Sciatic nerve (tissue), 2 donors: ENCODE measurements at places on chromosomes 3 and 15. TPM values are rescaled to one million over a fixed set of nuclear protein-coding genes. Genes with fewer than 3 reads are reported as not detected.

DNA sequence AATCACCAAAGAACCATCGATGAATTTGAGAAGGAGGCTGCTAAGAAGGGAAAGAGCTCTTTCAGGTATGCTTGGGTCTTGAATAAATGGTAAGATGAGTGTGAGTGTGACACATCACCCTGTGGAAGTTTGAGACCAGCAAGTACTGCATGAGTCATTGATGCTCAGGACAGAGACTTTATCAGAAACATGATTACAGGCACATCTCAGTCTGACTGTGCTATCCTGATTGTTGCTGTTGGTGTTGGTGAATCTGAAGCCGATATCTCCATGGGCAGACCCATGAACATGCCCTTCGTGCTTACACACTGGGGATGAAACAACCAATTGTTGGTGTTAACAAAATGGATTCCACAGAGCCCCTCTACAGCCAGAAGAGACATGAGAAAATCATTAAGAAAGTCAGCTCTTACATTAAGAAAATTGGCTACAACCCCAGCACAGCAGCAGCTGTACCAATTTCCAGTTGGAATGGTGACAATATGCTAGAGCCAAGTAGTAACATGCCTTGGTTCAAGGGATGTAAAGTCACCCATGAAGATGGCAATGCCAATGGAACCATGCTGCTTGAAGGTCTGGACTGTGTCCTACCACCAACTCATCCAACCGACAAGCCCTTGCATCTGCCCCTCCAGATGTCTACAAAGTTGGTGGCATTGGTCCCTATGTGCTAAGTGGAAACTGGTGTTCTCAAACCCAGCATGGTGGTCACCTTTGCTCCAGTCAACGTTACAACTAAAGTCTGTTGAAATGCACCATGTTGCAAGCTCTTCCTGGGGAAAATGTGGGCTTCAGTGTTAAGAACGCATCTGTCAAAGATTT is 20.5 kb downstream of the TM4SF4 start:
- DNase-seq: no peak

GRCh38 chr3:142863930-142864920 is 24.7 kb downstream of the PCOLCE2 start:
- no peak for DNase-seq

NRROS gene
- total RNA-seq: 10.0 TPM

DNA sequence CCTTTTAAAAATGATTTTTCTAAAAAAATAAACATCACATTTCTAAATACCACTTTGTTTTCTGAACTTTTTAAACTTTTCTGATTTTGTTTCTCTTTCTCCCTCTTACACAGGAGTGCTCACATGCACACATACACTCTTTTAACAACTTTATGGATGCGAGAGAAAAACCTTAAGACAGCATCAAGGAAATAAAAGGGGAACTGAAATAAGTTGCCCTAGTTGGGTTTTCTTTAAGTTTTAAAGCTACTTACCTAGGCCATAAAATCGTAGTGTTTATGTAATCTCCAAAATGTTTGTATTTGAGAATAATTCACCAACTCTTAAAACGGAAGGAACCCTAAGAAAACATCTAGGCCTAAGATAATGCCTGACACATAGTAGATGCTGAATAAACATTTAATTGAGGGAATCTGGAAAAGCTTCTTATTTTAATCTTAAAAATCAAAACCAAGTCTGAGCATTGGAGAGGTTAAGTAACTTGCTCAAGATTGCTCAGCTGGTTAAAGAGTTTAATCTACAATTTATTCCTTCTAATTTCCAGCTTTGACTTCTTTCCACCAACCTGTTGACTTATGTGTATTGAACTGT is 1.2 kb upstream of the BBX start:
- DNase-seq: no peak

DNA sequence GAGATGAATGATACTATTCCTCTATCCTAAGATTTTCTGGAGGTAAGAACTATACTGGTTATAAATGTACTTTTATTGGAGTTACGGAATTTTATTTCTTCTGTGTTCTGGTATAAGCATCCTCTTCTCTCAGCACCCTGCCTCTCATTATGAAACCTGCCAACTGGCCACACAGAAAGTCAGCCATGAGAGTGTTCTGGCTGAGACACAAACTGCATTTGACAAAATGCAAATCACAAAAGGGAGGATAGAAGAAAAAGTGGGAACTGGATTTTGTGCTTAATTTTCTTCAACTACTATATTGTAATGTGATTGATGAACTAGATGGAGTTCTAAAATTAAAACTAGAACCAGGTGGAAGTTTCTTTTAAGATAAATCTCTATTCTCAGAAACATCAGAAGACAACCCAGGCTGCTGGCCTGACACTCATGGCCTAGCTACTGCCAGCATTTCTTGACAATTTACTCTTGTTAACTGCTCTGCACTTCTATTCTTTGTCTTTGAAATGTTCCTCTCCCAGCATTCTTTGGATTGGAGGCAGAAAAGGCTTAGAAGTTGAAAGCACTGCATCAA is 143.1 kb downstream of the WDR76 start:
- DNase-seq: no peak
